ENCODE measurements at places on chromosomes 6 and 20.

DNA sequence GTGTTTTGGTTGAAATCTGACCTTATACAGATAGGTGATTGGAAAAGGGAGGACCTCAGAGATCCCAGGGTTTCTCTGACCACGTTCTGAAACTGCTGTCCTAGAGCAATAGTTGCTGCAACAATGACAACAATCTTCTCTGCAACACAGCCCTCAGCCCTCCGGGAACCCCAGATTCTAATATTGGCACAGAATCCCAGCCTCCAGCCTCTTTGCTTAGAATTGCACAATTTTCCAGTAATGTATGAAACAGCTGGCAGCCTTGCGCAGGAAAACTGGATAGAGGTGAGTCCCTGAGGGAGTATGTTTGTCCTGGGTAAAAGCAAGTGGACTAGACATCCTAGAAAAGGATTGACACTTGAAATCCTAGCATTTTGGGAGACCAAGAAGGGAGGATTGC lies 30.4 kb upstream of the PNRC1 start:
- no peak for DNase-seq

GRCh38 chr20:57260934-57261333 lies 5.5 kb downstream of the BMP7 start:
- DNase-seq = no peak

DNA sequence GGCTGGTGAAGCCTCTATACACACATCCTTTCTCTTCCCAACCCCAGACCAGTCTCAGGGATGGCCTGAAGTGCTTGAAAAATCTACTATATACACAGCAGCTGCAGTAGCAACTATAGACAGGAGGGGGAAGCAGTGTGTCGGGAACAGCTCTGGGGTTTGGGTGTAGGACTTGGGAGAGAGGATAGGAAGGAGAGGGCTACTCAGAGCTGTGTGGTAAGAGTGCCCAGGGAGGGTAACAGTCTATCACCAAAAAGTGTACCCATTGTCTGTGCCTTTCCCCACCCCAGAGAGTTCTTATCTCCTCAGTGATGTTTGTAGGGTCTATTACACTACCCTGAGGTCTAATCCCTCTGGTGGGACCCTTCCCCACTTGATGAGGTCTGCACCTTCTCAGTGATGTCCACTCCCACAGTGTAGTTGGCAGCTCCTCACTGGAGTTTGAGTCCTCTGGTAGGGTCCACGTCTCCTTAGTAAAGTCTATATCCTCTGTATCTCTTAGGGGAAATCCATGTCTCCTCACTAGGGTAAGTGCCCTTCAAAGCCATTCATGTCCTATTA lies 1.5 kb upstream of the GGT7 start:
- DNase-seq = peak; percentile 18

- peak; percentile 28 for DNase-seq
Measured at GRCh38 chr6:20319520-20320357, 81.9 kb upstream of the E2F3 start.

GRCh38 chr20:15700147-15700765 lies 873.0 kb downstream of the KIF16B start:
- no peak for DNase-seq

DNA sequence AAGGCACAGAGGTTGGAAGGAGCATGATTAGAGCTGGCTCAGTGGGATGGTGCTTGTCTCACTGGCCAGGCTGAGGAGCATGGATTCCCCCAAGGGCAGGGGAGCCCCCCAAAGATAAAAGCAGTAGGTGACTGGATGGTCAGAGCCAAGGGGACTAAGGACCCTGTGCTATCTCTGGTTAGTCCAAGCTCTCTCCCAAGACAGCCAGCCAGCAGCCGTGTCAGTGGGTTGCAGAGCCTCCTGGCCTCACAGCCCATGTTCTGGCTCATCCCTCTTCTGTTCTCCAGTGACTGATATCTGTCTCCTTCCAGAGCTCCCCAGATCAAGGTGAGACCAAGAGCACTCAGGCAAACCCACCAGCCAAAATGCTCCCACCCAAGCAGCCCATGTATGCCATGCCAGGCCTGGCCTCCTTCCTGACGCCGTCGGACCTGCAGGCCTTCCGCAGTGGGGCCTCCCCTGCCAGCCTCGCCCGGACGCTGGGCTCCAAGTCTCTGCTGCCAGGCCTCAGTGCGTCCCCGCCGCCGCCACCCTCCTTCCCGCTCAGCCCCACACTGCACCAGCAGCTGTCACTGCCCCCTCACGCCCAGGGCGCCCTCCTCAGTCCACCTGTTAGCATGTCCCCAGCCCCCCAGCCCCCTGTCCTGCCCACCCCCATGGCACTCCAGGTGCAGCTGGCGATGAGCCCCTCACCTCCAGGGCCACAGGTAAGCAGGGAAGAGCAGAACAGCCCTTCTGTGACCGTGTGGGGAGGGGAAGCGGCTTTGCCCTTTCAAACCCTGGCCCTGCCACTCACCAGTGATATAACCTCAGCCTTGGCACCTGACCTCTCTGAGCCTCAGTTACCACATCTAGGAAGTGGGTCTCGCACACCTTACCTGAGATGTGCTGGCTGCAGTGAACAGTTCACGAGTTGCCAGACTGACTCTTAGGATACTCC lies 121.3 kb downstream of the JPH2 start:
- DNase-seq = no peak

- no peak for DNase-seq
Measured at GRCh38 chr6:143179901-143180612, 119.4 kb downstream of the AIG1 start.

DNA sequence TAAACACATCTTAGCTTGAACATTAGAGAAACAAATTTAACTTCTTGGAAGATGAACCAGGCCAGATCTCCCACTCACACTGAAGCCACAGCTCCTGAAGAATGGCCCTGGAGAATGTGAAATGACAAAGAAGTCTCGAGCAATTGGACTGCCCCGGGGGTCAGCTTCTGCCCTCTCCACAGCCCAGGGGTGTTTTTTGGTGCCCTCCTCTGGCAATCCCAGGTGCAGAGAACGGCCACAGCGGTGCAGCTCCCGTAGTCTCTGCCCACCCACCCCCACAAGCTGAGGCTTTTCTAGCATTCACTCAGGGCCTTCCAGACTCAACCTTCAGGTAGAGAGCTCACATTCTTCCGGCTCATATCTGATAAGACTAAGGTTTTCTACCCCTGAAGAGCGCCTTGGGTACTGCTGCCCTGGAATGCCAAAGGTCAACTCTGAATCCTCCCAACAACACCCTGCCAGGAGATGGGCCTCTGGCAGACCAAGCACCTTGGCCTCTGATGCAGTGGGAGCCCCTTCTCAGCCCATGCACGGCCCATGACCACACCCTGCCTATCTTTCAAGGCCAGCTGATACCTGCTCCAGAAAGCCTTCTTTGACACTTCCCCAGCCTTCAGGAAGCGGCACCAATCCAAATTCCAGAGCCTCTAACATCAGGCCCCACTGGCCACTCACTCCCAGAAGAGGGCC lies 208.3 kb downstream of the SYNDIG1 start:
- no peak for DNase-seq

DNA sequence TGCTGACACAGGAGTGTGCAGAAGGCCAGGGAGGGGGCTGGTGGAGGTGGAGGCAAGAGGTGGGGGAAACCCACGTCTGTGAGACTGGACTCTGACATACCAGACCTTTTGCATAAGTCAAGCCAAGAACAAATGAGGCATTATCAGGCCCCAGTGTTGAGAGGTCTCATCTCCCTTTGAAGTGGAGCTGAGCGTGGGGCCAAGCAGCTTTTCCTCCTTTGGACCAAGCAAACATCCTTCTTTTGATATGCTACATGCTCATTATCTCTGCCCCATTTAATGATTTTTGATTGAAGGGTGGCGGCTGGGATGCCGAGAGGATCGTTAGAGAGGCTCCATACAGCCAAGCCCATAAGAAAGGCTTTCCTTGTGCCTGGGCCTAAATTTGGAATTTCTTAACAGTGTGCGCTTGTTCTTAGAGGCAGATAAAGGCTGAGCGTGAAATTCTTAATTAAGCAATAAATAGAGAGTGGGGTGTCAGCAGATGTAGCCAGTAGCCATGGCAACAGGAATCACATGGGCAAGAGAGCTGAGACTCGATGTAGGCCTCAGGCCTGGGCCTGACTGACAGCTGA lies 244.5 kb downstream of the PKHD1 start:
- DNase-seq = no peak

DNA sequence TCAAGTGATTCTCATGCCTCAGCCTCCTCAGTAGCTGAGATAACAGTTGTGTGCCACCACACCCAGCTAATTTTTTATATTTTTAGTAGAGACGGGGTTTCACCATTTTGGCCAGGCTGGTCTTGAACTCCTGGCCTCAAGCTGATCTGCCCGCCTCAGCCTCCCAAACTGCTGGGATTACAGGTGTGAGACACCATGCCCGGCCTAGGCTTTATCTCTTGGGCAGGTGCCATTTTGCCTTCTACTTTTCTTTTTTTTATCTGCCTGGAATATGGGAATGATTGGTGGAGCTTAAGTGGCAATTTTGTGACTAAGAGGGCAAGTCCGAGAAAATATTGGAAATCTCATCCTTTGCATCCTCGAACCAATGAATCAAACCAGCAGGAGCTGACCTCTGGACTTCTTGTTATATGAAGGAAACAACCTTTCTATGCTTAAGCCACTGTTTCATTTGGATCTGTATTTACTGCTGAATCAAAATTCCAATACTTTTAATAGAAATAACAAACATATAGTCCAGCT lies 128.9 kb upstream of the ZNF217 start:
- no peak for DNase-seq

DNA sequence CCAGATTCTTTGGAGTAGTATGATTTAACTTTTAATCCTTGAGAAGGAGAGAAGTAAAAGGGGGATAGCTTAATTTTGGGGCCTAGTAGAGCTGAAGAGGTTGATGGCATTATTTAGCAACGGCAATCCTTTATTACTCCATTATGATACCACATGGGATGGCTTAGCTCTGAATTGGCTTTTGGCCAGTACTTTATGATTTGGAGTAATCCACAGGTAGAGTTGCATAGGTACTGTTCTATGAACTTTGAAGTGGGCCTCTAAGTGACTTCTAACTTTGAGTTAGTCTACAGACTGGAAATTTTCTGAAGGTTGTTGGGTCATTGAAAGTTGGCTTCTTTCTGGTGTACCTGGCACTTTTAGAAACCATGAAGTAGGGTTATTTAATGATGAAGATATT lies 11.6 kb downstream of the YWHAB start:
- DNase-seq = no peak

DNA sequence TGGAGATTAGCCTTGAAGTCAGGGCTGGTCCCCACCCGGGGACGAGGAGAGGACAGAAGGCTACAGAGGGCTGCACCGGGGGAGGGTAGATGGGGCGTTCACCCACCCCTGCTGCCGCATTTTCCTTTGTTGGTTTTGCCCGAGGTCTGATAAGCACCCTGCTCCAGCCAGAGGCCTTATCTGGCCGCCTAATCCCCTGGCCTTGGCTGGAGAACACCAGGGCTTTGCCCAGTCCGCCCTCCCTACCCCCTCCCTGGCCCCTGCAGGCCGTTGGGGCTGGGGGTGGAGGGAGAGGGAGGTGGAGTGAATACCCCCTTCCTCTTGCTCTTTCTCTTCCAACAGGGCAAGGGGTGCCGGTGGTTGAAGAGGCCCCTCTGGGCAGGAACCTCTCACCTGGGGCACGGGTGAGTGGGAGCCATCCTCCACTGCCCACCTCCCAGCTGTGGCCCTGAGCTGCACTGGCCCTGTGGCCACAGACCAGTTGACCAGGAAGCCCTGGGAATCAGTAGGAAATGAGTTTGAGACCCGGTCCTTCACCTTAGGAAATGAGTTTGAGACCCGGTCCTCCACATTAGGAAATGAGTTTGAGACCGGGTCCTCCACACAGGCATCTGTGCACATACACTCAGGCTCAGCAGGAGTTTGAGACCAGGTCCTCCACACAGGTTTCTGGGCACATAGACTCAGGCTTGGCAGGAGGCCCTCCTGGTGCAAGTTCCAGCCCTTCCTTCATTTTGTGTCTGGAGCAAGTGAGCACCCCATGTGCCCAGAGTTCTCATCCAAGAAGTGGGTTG lies 12.0 kb upstream of the GATA5 start:
- no peak for DNase-seq

DNA sequence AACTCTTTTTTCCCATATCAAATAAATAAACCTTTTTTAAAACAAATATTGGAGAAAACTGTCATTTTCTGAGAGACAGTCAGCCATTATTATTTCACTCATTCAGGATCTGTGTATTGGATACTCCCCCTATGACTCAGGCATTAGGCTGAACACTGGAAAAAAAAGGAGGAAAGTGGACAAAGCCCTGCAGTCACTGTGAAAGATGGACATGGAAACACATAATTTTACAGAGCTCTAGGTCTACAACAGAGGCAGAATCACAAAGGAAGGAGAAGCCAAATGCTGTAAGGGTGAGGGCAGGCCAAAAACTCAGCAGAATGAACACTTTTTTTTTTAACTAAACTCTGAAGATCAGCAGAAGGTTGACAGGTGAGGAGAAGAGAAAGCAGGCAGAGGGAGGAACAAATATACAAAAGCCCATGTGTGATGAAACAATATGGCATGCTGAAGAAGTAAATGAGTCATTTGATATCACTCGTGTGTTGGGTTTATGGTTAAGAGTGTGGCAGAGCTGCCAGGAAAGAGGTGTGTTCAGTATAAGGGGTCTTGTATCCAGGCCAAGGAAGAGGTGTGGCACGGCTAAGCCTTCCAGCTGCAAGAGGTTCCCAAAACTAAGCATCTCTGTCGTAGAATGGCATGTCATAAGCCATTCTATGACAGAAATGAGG lies 39.1 kb downstream of the EPB41L2 start:
- no peak for DNase-seq

- no peak for DNase-seq
Measured at GRCh38 chr6:56311061-56311460, 63.7 kb upstream of the COL21A1 start.

DNA sequence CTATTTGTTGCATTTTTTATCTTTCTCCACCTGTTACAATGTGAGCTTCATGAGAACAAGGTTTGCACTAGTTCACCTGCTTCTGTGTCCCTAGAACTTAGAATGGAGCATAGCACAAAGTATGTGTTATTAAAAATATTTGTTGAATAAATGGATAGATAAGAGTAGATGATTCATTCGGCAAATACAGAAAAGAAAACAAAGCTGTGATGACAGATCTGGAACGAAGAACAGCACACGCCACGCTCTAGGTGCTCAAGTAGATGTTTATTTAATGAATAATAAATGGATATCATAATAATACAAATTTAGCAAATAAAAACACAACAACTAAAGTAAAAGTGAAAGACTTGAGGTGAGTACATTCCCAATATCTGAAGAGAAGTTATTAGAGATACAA lies 273.1 kb downstream of the HAO1 start:
- no peak for DNase-seq

GRCh38 chr6:82083646-82084045 lies 163.9 kb downstream of the IBTK start:
- no peak for DNase-seq

- DNase-seq = no peak
Measured at GRCh38 chr20:14687313-14687712, 349.9 kb upstream of the FLRT3 start.
